ENCODE measurements at places on chromosomes 5 and 9.

DNA sequence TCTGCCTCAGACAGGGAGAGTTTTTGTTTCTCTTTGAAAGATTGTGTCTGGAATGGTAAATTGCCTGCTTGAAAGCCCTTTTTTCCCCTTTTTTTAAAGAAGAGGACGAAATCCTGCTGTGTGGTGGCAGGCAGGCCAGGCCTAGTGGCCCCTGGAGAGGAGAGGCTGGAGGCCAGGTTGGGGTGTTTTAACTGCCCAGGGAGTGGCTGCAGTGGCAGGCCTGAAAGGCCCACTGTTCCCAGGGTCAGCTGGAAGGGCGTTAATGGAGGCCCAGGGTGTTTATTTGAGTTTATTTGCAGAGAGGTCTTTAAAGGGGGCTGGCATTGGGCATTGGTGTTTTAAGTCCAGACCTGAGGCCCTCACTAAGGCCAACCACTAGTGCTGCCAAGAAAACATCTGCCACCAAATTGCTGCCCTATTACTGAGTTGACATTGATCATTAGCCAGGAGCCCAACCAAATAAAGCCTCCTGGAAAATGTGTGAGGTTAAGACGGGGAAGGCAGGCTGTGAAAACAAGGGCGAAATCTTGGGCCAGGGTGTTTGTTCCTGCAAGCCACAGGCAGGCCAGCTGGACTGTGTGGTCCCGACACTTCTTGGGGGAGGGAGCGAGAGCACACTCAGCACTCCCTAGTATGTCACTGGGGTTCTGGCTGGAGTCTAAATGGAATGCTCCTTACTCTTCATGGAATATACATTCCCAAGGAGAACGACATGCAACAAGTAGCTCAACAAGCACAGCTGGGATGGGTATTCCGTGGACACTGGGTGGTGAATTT, 5.0 kb downstream of the JADE2 start:
- no peak for DNase-seq

- no peak for DNase-seq
These were observed 69.7 kb downstream of the BAAT start for GRCh38 chr9:101315112-101315450.

- no peak for DNase-seq
These were observed 720 bp downstream of the NUDT12 start for GRCh38 chr5:103561685-103562452.

GRCh38 chr9:69273161-69273560, 51.9 kb upstream of the ENTREP1 start:
- no peak for DNase-seq

DNA sequence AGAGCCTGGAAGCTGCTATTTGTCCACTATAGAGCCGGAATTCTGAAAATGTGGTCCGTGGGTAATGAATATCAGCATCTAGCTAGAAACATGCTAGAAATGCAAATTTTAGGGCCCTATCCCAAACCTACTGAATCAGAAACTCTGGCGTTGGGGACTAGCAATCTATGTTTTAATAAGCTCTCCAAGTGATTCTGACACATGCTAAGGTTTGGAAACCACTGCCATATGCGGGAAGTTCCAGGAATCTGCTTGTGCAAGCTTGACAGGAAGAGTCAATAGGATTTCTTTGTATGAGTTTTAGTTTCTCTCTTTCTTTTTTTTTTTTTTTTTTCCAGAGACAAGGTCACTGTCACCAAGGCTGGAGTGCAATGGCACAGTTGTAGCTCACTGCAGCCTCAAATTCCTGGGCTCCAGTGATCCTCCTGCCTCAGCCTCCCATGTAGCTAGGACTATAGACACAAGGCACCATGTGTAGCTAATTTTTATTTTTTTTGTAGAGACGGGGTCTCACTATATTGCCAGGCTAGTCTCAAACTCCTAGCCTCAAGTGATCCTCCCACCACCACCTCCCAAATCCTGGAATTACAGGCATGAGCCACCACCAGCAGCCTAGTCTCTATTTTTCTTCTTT, 26.4 kb upstream of the CARNMT1 start:
- DNase-seq: no peak

DNA sequence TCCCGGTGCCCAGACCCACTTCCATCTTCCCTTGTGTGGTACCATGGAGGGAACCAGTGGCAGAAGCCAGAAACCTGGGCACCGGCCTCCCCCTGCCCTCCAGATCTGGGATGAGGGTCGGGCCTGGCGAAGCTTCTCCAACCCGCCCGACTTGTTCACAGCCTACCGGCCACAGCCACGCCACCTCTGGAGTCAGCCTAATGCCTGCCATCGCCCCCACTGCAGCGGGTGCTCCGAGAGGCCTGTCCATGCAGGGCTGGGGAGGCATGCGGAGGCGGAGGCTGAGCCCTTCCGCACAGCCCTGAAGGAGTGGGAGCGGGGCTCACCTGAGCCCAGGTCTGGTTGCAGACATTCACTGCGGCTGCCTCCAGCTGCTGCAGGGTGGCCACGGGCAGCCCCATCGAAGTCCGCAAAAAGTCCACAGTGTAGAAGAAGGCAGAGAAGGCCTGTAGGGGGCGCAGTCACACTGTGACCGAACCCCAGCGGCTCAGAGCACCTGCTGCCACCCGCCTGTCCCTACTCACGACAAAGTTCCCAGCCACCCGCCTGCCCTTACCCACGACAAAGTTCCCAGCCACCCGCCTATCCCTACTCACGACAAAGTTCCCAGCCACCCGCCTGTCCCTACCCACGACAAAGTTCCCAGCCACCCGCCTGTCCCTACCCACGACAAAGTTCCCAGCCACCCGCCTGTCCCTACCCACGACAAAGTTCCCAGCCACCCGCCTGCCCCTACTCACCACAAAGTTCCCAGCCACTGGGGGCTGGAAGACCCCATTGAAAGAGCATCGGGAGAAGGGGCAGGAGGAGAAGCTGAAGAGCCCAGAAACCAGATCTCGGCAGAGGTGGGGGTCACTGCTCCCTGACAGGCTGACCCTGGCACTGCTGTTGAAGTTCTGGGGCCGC, 3.8 kb upstream of the NPDC1 start:
- DNase-seq: peak; percentile 75

DNA sequence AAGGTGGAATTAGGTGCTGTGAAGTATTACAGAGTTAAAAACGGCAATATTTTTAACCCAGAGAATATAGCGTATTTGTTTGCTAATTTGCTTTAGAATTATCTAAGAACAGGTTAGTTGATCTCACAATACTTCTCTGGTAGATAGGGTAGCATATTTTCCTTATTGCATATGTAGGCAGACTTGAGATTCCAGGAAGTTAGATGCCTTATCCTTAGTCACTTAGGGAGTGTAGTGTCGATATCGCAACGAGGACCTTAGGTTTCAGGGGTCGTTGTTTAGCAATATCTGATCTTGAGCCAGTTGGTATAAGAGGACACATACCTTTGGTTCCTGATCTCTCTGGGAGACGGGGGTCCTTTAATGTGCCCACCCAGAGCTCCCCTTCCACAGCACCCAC, 28.5 kb upstream of the IL6ST start:
- no peak for DNase-seq

GRCh38 chr5:78547731-78548615, 100.6 kb downstream of the LHFPL2 start:
- DNase-seq: no peak

GRCh38 chr9:93565089-93565488, 11.3 kb upstream of the PHF2 start:
- DNase-seq: no peak

- DNase-seq: no peak
These were observed 661.0 kb upstream of the C9orf72 start for GRCh38 chr9:28234133-28234893.

DNA sequence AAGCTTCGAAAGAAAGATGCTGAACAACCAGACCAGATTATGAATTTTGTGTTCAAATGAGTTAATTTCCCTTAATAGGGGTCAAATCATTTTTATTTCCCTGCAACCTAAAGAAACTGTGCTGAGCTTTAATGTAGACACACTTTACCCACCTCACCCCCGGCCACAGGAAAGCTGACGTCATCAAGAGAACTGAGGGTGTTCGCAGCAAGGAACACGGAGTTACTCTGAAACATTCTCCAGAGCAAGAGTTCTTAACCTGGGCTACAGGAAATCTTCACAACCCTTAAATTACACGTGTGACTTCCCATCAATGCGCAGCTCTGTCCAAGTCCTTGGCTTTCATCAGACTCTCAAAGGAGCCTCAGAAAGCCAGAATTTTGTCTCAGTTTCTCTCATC, 116.3 kb downstream of the COL23A1 start:
- no peak for DNase-seq

- no peak for DNase-seq
These were observed 210.3 kb upstream of the TNC start for GRCh38 chr9:115328228-115328627.

- no peak for DNase-seq
These were observed 2.5 kb downstream of the KCNT1 start for GRCh38 chr9:135704483-135704882.

DNA sequence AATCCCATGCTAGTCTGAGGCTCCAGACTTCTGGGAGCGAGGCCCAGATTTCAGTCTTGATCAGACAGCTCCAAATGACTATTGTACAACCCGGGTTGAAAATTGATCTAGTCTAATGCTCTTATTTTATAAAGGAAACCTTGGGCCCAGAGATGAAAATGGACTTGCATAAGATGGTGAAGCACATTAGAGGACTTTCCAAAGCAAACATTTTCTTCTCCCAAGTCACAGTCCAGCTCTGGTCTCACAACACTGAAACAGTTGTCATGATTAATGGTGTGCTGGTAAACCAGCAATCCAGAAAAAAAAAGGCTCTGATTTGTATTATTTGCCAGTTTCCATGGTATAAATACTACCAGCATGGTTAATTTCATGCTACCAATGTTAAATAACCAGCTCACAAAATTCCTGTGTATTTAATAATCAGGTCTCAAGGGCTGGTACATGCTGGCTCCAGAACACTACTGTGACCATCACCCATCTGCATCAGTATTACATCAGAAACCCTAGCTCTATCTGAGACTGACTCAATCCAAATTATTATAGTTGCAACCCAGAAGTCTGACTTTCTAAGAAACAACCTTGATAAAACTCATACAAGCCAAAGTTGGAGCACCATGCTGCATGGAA, 32.5 kb upstream of the ABLIM3 start:
- DNase-seq: no peak

GRCh38 chr5:25892211-25892610, 1146.2 kb downstream of the CDH9 start:
- DNase-seq: no peak

DNA sequence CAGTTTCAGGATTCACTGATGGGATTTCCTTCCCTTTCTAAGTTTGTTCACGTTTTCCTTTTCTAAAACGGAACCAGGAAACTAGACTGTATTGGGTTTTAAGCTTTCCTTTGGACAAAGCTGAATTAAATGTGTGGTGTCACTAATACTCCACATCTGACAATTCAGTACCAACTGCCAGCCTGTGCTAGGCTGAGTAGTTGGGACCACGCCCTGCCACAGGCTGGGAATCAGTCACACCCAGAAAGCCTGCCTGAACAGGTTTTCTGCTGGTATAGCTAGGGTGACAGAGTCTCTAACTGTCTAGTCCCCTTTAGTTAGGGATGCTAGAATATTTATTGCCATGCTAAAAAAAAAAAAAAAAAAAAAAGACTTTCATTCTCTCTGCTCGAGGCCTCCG, 15.6 kb downstream of the SPACA9 start:
- DNase-seq: no peak

DNA sequence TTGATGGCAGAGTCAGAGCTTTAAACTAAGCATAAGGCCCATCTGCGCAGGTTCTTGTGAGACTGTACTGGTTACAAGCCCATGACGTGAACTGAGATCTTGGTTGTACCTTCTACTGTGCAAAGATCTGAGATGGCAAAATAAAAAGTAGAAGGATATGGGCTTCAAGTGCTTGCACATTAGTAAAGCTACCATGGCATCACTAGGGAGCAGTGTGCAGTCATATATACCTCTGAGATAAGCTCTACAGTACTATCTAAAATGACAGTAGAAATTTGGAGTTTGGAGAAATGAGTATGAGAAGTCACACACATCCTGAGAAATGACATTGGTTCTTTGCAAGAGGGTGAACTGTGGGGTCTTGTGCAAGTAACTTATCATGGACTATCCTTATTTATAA, 408.2 kb upstream of the PRR16 start:
- DNase-seq: no peak

GRCh38 chr9:93467462-93467861, 14.1 kb upstream of the FAM120AOS start:
- DNase-seq: no peak

GRCh38 chr5:135833961-135834638, 363 bp upstream of the SLC25A48 start:
- DNase-seq: no peak

DNA sequence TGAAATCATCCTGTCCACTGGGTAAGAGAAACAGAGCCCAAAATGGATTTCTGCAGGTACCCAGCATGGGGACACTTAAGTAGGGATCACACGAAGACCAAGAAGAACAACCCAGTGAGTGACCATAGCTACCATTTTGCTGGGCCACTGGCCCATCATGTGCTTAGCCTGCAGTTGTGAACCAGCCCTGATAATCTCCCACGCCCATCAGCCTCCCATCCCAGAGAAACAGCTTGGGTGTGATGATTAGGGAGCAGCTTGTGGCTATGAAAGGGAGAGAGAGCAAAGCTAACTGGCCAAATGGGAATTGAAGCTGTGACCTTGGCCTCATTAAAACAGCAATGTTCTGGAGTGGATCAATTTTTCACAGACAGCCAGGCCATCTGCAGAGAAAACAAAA, 138.5 kb downstream of the SLC24A2 start:
- DNase-seq: no peak

GRCh38 chr5:114060866-114061265, 301.0 kb upstream of the KCNN2 start:
- no peak for DNase-seq

- DNase-seq: no peak
These were observed 328.9 kb upstream of the MEF2C start for GRCh38 chr5:89211836-89212235.

DNA sequence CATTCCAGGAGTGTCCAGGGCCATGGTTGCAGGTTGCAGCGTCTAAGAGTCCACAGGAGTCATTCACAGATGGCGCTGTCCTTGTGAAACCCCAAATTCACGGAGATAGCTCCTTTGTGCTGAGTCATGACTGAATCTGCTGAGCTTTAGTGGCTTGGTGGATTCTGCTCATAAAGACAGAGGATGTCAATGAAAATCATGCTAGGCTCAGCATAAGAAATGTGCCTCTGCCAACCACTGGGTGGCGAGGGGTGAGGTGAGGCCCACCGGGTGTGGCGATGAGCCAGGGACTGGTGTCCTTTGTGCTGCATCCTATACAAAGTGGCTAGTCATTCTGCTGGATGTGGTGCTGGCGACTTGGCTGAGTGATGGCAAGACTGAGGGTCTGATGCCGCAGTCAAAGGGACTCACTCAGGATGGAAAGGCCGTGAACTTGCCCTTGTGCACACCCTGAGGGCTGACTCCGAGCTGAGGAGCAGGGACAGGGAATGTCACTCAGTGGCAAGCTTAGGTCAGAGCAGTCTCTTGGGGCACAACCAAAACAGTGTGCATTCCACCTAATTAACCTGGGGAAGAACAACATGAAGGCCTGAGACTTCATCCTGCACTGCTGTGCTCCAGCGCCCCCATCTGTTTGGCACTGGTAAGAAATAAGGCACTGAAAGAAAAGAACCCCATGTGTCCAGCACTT, 71.5 kb downstream of the DAP start:
- peak; percentile 57 for DNase-seq

- no peak for DNase-seq
These were observed 30.8 kb upstream of the ABCA1 start for GRCh38 chr9:104958751-104959150.

Data from activated CD4-positive, alpha-beta memory T cell treated with anti-CD3 and anti-CD28 coated beads, Interleukin-2, amount 10 ng/mL, durations not matched to agents 7 days and 5 days (primary cell).